ENCODE measurements at places on chromosomes 6 and 20.
A peak's percentile ranks its signal among the peaks of the same experiment; 100 is the strongest.

DNA sequence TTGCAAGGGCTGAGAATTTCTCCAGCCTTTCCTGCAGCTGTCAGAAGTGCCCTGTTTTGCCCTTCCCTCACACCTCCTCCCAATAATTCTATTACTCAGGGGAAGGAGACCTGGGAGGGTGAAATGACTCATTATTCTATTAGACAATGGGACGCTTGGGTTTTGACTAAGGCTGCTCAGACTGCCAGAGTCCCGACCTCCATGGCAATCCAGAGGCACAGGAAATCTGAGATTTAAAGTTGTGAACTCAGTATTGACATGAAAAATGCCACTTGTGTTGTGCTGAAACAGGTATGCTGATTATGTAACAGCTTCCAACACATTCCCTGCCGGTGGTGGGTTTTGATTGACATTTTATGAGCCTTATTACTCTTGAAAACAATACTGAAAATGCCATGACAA is 625.9 kb upstream of the FLRT3 start:
- no peak for DNase-seq

- DNase-seq, result no peak
Measured at GRCh38 chr6:31363811-31364210, 6.8 kb upstream of the HLA-B start.

GRCh38 chr6:38543022-38543421 is 96.7 kb downstream of the BTBD9 start:
- no peak for DNase-seq

DNA sequence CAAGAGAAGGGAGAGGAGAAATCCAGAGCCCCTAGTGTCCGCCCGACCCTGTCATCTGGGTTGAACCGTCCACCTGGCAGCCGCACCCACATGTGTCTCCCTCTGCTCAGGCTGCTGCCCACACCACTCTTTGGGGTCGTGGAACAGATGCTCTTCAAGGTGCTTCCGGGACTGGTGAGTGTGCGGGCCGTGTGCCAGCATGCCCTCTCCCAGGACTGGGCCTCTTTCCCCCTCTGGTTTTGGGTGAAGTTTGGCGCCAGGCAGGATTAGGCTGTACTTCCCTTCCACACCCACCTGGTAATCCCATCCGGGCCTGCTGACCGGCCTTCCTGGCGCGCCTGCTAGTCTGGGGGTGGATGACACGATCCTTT is 7.9 kb downstream of the BPIFB3 start:
- DNase-seq, result no peak

GRCh38 chr6:153056308-153056707 is 53.8 kb upstream of the MTRF1L start:
- DNase-seq, result no peak

GRCh38 chr6:4635666-4636065 is 140.5 kb upstream of the CDYL start:
- DNase-seq, result no peak

GRCh38 chr20:10652660-10653261 is 21.0 kb downstream of the JAG1 start:
- no peak for DNase-seq

DNA sequence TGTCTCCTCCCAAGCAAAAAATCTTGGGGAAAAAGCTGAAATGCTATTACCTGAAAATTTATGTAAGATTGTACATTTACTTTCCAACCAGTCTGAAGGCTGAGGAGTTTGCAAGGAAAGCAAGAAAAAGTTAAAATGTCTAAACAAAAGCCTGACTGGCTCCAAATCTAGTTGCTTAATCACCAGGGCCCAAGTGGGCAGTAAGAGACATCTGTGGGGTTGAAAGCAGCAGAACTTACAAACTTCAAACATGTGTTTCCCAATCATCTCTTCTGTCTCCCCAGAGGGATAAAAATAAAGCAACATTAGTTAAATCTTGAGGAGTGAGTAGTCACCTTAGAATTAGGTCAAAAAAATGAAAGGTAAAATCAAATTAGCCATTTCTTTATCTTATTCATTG is 98.6 kb downstream of the OGFRL1 start:
- no peak for DNase-seq

DNA sequence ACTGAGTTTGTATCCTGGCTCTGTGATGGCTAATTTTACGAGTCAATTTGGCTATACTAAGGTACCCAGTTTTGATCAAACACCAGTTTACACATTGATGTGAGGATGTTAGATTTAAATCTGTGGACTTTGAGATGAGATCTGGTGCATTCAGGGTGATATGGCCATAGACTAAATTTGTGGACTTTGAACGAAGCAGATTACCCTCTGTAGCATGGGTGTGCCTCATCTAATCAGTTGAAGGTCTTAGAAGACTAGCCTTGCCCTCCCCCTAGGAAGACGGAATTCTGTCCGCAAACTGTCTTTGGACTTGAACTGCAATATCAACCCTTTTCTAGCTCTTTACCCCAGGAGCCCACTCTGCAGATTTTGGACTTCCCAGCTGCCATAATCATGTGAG is 547.8 kb upstream of the CITED2 start:
- DNase-seq, result no peak

DNA sequence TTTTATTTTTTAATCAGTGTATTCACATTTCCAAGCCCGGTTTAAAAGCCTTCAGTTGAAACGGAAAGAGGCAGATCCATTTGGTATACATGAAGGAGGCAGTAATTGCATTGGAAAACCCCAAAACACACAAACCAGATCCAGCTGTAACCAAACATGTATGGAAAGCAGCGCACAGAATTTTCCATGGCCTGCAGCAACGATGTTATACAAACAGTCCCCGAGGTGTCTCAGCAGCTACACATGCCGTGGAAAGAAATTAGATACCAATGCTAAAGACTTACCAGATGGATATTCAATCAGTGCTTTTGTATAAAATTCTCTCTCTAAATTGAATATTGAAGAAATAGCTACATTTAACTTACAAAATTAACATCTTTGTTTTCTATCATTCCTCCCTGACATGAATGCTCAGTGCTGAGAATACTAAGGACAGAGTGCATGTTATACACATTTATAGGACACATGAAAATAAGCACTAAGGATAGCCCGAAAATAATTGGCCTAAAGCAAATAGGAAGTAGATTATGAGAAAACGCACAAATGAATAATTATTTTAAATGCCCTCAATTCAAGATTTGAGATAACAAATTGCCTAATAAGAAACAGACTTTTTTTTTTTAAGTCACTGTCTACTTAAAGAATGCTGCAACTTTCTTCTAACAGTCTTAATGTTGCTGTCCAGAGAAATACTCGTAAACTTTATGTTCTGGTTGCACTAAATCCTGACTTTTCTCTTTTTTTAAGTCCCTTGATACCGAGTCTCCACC is 713.1 kb downstream of the HDGFL1 start:
- DNase-seq, result no peak

- no peak for DNase-seq
Measured at GRCh38 chr20:39752262-39752876, 790.2 kb downstream of the DHX35 start.

DNA sequence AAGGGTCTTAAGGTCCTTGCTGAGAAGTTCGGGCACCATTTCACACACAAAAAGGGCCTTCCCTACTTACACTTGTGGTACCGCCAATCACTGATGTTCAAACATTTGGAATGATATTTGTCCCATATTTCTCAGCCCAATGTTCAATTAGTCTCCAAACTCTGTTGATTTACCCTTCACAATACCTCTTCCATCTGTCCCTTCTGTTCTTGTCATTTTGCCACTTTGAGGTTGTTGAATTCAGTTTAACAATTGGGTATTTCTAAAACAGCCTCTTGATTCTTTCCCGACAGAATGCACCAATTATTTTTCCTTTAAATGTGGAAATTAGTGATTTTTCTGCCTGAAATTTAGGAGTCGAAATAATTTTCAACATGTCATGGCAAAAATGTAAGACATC is 46.2 kb downstream of the NOX3 start:
- no peak for DNase-seq

GRCh38 chr20:38130687-38131587 is 34.1 kb downstream of the TGM2 start:
- DNase-seq, result no peak

GRCh38 chr6:25640446-25640845 is 11.6 kb upstream of the SCGN start:
- DNase-seq, result no peak

- DNase-seq, result no peak
Measured at GRCh38 chr6:138088326-138088762, 18.9 kb downstream of the PERP start.

GRCh38 chr6:422433-423054 is 31.0 kb downstream of the IRF4 start:
- peak; percentile 40 for DNase-seq

- DNase-seq, result no peak
Measured at GRCh38 chr6:17179530-17180073, 77.8 kb downstream of the STMND1 start.

DNA sequence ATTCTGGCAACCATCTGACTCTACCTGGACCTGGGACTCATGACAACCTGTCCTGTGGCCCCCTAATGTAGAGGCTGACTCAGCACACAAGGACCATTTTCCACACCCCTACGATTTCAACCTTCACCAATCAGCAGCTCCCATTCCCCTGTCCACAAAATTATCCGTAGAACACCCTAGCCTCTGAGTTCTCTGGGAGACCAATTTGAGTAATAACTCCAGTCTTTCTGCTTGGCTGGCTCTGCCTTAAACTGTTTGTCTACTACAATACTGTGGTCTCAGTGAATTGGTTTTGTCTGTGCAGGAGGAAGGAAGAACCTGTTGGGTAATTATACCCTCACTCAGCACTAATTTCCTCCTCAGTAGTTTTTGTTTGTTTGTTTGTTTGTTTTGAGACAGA is 99.3 kb upstream of the MRPS10 start:
- DNase-seq, result no peak

- DNase-seq, result no peak
Measured at GRCh38 chr6:73679009-73679408, 17.0 kb upstream of the CD109 start.

GRCh38 chr6:14108571-14109410 is 8.8 kb upstream of the CD83 start:
- DNase-seq, result no peak

- DNase-seq, result no peak
Measured at GRCh38 chr6:148943451-148943850, 196.6 kb downstream of the UST start.

GRCh38 chr6:30942338-30943060 is 1.7 kb downstream of the MUCL3 start:
- no peak for DNase-seq

GRCh38 chr6:167702241-167702827 is 124.4 kb upstream of the AFDN start:
- no peak for DNase-seq

DNA sequence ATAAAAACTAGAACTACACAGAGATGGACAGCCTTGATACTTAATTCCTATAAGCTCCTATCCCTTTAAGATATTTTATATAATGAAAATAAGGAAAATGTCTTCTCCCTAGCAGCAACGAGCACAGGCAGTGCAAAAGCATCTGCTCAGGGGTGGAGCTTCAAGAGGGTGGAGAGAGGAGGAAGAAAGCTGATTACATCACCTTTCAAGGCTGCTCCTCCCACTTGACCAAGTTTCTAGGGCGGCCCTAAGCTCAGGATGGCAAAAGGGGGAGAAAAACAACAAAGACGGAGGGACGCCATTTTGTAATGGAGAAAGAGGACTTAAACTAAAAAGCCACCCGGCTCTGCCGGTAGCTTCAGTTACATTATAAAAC is 2.2 kb downstream of the PPP1R10 start:
- peak; percentile 65 for DNase-seq

DNA sequence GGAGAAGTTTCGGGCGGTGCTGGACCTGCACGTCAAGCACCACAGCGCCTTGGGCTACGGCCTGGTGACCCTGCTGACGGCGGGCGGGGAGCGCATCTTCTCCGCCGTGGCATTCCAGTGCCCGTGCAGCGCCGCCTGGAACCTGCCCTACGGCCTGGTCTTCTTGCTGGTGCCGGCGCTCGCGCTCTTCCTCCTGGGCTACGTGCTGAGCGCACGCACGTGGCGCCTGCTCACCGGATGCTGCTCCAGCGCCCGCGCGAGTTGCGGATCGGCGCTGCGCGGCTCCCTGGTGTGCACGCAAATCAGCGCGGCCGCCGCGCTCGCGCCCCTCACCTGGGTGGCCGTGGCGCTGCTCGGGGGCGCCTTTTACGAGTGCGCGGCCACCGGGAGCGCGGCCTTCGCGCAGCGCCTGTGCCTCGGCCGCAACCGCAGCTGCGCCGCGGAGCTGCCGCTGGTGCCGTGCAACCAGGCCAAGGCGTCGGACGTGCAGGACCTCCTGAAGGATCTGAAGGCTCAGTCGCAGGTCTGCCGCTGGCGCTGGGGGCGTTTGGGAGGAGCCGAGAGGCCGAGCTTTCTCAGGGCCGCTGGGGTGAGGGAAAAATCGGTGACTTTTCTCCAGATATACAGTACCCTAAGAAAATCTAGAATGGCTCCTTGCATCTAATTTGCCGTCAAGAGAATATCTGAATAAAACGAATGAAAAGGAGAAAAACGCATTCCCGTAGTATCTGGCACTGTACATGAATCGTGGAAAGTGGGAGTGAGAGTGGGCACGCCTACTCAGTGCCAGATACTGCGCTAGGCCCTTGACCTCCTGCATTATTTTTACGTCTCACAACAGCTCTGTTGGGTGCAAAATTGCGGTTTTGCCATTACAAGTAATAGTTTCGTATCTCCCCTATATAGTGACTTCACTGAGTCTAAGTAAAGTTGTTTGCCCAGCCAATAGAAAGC is 1.0 kb downstream of the CALHM6 start:
- DNase-seq, result peak; percentile 26

- DNase-seq, result no peak
Measured at GRCh38 chr6:108576709-108577108, 16.0 kb downstream of the FOXO3 start.

DNA sequence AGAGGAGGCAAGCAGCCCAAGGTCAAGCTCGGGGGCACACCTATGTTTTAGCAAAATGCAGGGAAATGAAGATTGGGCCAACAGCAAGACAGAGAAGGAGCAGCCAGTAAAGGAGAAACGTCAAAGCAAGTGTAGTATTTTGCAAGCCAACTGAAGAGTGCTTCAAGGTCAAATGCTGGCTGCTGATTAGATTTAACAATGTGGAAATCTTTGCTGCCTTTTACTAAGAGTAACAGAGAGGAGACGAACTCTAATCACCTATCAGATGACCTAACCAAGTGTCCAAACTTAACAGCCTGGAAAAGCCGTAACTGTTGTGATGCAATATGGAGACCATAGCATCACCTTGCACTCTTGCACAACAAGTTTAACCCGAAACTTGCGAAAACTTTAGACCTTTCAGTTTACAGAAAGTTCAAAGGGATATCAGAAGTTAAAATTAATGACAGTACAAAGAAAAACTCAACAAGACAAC is 30.4 kb downstream of the AKIRIN2 start:
- no peak for DNase-seq

GRCh38 chr6:103798166-103798565 is 1061.6 kb downstream of the HACE1 start:
- DNase-seq, result no peak

DNA sequence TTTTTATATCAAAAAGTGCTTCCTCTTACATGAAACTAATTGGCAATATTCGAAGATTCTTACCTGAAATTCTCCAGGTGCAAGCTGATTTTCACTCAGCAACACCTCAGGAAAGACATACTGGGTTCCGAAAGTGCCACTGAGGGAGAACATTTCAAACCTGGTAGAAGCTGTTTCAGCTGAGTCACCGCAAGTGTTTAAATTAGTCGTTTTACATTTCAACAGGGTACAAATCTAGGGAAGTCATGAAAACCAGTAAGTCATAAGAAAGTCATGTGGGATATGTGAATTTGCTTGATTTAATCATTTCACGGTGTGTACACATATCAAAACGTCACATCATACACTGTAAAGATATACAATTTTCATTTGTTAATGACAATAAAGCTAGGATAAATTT is 25.3 kb upstream of the TAAR1 start:
- no peak for DNase-seq

GRCh38 chr6:39566456-39566855 is 158.8 kb downstream of the KIF6 start:
- DNase-seq, result no peak
